ENCODE measurements at places on chromosomes 4 and X.

DNA sequence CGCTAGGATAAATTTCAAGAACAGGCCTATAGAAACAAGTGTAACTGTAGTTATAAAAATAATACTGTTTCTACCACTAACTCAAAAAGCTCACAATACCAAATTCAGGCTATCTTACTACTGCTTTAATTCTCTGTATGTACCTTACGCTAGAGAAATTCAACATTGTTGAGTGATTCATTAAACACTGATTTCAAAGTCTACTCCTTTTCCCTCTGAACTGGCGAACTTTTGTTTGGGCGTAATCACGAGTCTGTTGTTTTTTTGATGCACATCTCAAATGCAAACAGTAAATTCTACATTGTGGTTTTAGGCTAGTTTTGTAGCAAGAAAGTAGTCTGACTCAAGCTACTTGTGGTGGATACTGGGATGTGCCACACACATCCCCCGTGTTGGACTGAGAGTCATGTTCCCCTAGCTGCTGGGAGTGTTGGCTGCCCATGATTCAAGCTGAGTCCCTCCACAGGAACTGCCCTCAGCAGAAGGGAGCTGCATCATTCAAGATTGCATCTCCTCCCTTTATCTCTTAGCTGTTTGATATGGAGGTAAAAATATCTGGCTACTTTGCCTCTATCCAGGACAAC lies 406.1 kb downstream of the RAPGEF2 start:
- no peak for DNase-seq

- no peak for DNase-seq
These were observed 202.5 kb upstream of the MAMLD1 start for GRCh38 chrX:150160656-150161055.

- DNase-seq, result no peak
These were observed 32.1 kb upstream of the RAPGEF2 start for GRCh38 chr4:159070742-159071141.

DNA sequence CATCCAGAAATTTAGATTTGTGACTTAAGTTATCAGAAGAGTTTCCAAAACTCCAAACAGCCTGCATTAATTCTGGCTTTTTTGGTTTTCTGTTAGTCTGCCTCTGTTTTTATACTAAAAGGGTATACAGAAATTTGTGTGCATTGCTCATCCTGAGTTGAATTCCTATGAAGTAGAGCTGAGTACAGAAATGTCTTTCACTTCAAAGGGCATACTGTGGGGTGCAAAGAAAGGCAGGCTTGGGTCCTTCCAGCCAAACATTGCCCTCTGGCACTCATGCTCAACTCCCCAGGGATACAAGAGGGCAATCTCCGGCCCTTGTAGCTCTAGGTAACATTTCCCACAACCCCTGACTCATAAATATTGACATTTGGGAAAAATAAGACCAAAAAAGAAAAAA lies 27.6 kb upstream of the TMEM184C start:
- no peak for DNase-seq

DNA sequence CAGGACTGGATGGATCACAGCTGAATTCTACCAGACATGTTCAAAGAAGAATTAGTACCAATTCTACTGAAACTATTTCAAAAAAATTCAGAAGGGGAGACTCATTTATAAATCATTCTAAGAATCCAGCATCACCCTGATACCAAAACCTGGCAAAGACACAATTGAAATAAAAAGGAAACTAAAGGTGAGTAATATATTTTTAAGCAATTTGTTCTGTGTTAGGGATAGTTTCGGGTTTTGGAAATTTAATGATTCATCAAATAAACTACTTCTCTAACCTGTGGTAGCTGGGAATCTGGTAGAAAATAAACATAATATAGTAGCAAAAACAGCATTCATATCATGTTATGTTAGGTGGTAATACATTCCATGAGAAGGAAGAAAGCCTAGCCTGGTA lies 662.2 kb upstream of the BOD1L1 start:
- no peak for DNase-seq

GRCh38 chr4:163598489-163598888 lies 104.0 kb downstream of the TMA16 start:
- DNase-seq, result no peak

DNA sequence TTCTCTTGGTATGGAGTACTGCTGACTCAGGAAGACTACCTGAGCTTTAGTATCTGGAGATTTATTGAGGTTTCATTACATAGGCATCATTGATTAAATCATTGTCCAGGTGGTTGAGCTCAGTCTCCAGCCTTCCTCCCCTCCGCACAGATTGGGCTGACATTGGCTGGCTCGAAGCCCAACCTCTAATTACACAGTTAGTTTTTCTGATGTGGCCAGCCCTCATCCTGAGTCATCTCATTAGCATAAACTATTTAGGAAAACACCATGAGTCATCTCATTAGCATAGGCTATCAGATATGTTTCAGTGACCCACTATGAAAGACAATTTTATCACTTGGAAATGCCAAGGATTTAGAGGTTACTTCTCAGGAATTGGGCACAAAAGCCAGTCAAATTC lies 93.9 kb upstream of the ANKRD50 start:
- no peak for DNase-seq

- DNase-seq, result no peak
These were observed 95.4 kb downstream of the SLC2A9 start for GRCh38 chr4:9925750-9926439.

DNA sequence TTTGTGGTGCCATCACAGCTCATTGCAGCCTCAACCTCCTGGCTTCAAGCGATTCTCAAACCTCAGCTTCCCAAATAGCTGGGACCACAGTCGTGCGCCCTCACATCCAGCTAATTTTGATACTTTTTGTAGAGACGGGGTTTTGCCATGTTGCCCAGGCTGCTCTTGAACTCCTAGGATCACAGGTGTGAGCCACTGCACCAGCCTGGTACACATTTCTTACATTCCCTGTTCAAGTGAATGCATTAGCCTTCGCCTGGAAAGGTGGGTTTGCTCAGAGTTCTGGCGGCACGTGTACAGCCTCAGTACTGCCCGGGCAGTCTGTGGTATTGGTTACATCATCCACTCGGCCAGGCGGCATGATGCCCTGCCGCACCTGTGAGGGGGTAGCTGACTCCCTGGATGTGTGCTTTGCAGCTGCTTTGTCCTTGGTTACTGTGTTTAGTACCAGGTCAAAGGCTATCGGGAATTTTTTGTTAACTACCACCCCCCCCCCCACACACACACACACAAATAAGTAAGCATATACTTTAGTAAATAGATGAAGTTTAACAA lies 57.1 kb downstream of the TNIP2 start:
- no peak for DNase-seq

DNA sequence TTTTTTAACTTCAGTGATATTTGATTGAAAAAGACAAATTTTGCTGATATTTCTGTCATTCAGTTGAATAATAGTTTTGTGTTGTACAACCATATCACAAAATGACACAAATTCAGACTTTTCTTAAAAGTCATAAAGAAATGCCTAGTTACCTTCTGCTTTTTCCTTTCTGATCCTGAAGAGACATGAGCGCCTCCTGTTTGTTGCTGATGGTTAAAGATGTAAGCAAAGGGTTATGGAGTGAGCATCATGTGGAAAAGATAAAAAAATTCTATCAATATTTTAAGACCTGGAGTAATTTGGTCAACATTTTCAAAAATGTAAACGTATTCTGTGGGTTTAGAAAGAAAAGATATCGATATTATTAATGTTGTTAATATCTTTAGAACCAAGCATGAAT lies 669.9 kb upstream of the NR3C2 start:
- no peak for DNase-seq

DNA sequence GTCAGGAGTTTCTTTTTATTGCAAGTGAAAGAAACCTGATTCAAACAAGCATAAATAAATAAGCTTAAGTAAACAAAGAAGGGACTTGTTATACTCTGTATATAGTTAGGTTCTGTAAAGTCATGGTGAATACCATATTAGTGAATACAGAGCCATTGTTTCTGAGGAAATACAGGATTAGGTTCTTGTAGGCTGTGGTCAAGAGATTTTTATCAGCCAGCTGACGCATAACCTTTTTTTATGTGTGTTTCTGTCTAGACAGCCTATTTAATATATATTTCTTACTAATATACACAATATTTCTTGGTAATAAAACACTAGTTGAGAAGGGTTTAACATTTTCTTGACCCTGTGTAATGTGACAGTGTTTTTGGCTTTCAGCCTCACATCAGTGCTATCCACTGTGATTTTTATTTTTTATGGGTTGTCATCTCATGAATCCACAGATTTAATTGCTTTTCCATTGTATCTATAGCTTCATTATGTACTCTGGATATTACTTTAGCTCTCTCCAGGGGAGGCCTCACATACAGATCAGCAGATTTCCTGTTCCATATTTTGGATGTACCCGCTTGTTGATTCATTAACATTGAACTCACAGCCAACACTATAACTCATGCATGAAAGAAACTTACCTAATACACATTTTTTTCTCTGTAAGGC lies 8.0 kb downstream of the HERC3 start:
- no peak for DNase-seq

DNA sequence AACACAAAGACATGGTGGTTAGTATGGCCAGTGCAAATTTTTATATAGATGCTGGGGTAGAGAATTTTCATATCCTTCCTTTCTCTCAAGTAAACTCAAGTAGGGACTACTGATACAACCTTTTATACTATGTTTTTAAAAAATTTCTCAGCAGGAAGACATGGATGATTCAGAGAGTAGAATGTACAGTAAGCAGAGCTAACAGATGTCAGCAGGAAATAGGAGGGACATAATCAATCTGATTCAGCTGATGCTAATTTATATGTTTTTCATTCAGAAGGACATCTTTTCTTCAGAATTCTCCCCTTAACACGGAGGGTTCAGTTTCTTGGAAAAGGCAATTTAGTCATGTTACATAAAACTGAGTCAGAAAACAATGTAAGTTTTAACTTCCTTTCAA lies 95.4 kb downstream of the GRIA2 start:
- DNase-seq, result no peak

DNA sequence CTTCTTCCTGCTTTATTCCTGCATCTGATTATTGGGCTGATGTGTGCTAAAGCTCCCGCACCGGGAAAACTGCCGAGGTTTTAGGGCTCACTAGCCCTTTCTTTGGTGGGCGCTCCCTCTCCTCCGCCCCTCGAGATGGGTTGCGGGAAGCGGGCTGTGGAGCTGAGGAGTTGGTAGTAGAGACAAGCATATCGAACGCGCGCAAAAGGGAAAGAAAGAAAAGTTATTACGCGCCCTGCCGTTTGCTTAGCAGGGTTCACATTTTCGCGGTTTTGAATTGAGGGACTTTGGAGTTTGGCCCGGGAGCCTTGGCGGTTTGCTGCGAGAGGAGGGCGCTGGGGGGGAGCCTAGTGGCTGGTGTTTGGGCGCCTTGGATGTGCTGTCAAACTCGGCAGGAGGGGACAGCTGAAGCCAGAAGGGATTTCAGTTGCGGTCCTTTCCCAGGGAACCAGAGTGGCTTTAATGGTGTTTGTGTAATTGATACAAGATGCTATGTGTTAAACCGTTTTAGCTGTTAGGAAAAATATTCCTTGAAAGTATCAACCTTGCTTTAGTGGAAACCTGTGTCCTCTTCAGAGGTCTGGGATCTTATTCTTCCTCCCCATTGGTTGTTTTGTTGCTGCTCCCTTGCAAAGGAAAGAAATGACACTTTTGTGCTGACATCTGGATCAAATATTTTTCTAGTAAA lies 1.1 kb downstream of the GAB1 start:
- DNase-seq, result no peak

DNA sequence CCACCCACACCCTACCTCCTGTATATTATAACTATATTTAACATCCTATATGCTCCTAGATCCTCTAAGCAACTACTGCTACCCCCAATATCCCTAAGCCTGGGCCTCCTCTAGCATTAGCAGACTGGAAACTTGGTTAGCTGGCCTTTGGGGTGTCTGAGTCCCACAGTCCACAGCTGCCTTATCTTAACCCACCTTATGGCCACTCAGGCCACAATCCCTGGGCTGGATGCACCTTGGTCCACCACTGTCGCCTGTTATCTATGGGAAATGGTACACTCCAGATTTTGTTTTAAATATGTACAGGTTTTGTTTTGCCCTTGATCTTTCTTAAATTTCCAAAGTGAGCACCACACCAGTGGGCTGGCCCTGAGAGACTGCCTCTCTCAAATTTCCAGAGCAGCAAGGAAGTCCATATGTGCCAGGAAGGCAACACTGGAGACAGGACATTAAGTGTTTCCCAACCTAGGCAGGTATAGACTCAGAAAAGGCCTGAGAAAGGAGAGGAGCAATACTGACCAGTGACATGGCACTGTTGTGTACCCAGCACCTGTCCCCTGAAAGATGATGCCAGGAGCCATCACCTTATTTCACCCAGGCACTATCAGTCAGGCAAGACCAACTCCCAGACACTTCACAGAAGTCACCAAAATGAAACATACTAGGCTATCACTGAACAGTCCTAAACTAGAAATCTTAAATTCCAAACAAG lies 921 bp downstream of the PFKFB1 start:
- DNase-seq, result no peak

GRCh38 chr4:102554482-102554881 lies 53.3 kb downstream of the NFKB1 start:
- no peak for DNase-seq

DNA sequence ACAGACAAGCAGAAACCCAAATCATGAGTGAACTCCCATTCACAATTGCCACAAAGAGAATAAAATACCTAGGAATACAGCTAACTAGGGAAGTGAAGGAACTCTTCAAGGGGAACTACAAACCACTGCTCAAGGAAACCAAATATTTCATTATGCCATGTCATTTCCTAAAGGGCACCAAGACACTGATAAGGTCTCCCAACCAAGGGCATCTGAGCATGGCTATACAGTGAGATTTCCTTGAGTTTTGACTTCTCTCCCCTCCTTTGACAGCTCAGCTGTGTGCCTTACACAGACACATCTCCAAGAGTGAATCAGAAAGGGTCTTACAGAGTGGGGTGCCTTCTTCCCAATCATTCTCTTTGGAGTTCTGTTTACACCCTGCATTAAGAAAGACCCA lies 40.4 kb downstream of the PCDH7 start:
- DNase-seq, result no peak

GRCh38 chr4:77050962-77051361 lies 24.8 kb downstream of the CCNI start:
- DNase-seq, result no peak

GRCh38 chr4:104022831-104023230 lies 303.0 kb upstream of the TACR3 start:
- DNase-seq, result no peak

GRCh38 chrX:141341743-141342142 lies 99.4 kb upstream of the SPANXC start:
- no peak for DNase-seq

GRCh38 chr4:118760493-118760892 lies 75.3 kb downstream of the METTL14 start:
- no peak for DNase-seq

- DNase-seq, result no peak
These were observed 121.7 kb upstream of the MBNL3 start for GRCh38 chrX:132610536-132610935.

GRCh38 chrX:48086082-48086481 lies 14.6 kb upstream of the ZNF630 start:
- DNase-seq, result no peak

- DNase-seq, result no peak
These were observed 210.4 kb downstream of the PTTG2 start for GRCh38 chr4:38170338-38171169.

- no peak for DNase-seq
These were observed 1.3 kb upstream of the PIM2 start for GRCh38 chrX:48919947-48920717.

- DNase-seq, result no peak
These were observed 960.9 kb upstream of the HS3ST1 start for GRCh38 chr4:12389604-12390003.

GRCh38 chr4:106380179-106380578 lies 11.6 kb upstream of the GIMD1 start:
- no peak for DNase-seq

GRCh38 chr4:74223801-74224200 lies 65.9 kb downstream of the MTHFD2L start:
- DNase-seq, result no peak

- DNase-seq, result no peak
These were observed 118.4 kb upstream of the GPM6A start for GRCh38 chr4:175930471-175930870.
